Stimulated activated CD8-positive, alpha-beta memory T cell treated with anti-CD3 and anti-CD28 coated beads, Interleukin-15, amount 100 ng/mL, for 48 hours (primary cell): ENCODE measurements at places on chromosomes 1 and 21.

DNA sequence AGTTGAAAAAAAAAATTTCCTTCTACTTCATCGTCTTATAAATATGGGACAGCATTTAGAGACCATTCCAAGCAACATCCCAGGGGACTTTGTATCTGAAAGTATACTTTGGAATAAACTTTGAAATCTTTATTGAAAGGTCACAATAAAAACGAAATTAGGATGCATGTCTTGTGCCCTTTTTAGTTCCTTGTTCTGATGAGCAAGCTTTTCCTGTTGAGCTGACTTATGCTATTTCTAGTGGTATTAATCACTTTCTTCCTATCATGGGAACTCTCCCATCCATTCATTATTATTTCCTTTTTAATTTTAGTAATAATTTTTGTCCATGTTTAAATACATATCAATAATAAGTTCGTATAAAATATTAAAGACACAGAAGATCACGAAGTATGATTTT lies 4.0 kb upstream of the GBP2 start:
- DNase-seq: no peak

DNA sequence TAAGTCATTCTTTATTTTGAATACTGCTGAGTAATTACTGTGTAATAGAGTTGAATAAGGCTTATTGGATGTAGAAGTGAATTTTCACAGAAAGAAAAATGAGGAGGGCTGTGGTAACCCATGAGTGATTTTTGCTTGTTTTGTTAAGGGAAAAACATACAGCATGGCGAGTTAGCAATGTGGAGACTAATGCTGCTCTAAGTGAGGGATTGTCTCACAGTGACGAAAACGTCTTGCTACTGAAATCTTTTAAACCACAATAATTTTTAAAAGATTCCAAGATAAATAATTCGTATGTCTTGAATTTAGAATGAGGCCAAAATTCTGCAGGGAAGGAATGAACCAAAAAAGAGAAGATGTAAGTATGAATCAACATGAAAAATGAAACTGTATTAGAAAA lies 16.2 kb upstream of the PLA2G4A start:
- no peak for DNase-seq

GRCh38 chr1:156750191-156750672 lies 1.2 kb downstream of the HDGF start:
- DNase-seq: peak; percentile 40

- DNase-seq: no peak
Measured at GRCh38 chr21:39384674-39385298, 35.9 kb upstream of the HMGN1 start.

- no peak for DNase-seq
Measured at GRCh38 chr1:107430540-107431228, 289.8 kb downstream of the NTNG1 start.

- DNase-seq: no peak
Measured at GRCh38 chr1:6300342-6301048, 39.6 kb upstream of the GPR153 start.

- no peak for DNase-seq
Measured at GRCh38 chr1:15477646-15478212, 1.8 kb downstream of the CELA2B start.

GRCh38 chr1:27413004-27413403 lies 20.6 kb downstream of the GPR3 start:
- no peak for DNase-seq

- no peak for DNase-seq
Measured at GRCh38 chr1:243539636-243540035, 283.8 kb downstream of the SDCCAG8 start.

DNA sequence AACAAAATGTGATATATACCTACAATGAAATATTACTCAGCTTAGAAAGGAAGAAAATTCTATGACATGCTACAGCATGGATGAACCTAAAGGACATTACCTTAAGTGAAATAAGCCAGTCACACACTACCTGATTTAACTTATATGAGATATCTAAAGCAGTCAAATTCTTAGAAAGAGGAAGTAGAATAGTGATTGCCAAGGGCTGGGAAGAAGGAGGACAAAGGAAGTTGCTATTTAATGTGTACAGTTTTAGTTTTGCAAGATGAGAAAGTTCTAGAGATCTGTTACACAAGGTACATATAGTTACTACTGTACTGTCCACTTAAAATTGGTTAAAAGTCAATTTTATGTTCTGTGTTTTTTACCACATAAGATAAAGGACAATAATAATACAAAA lies 87.5 kb upstream of the KCTD3 start:
- no peak for DNase-seq

GRCh38 chr1:214051786-214052185 lies 64.0 kb downstream of the PROX1 start:
- DNase-seq: no peak

DNA sequence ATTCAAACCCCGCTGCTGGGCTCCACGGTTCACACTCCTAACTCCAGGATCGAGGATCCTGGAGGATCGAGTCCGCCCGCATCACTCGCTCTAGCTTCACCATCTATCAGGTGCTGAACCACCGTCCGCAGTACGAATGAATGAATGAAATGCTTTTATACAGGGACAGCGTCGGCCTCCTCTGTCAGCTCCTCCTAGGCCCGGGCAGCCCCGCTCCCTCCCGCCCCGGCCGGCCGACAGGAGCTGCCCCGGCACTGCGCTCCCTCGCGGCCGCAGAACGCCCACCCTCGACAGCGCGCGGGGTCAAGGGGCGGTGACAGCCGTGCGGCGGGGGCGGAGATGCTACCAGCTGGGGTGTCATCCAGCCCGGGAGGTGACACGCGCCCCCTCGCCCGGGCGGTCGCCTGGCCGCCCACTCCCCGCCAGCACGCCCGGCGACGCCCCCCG lies 520 bp downstream of the ZBTB17 start:
- peak; percentile 78 for DNase-seq

DNA sequence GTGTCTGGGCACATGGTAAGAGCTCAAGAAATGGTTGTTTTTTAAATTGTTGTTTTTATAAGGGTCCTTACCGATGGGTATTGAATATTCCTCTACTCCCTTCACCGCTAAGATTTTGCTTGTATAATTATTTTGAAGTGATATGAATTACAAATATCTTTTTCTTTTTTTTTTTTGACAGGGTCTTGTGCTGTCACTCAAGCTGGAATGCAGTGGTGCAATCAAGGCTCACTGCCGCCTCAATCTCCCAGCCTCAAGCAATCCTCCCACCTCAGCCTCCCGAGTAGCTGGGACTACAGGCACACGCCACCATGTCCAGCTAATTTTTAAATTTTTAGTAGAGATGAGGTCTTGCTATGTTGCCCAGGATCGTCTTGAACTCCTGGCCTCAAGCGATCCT lies 27.1 kb upstream of the RAB3GAP2 start:
- DNase-seq: no peak

GRCh38 chr1:159939678-159940002 lies 5.8 kb downstream of the IGSF9 start:
- no peak for DNase-seq

DNA sequence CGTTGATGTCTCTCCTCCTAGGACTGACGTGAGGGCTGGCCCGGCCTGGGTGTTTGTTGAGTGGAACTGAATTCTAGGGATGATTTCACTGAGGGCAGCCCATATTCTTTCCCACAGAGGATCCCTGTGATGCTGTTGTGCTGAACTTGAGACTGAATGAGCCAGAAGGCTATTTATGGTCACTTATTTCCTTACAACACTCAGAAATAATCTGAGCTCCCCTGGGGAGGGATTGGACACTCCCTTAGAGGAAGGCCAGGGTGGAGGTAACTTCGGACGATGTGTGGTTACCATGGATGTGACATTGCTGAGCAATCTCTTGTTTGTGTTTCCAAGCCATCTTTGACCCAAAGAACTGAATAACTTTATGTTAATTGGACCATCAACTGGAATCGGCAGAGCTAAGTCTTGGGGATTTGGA lies 5.1 kb upstream of the TMCO4 start:
- no peak for DNase-seq

DNA sequence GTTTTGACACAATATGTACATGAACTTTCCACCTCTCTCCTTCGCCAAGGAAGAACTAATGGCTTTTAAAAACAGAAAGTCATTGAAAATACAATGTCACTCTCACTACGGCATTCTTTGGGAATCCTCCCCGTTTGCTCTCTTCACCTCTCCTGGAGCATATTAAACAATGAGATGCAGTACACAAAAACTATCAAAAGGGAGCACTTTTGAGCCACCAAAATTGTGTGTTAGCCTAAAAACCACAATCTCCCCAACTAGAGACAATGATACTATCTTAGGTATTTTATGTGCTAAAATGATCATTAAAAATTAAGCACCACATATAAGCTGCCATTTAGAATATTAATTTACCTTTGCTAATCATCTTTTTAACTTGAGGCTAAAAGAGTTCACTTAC lies 425.5 kb downstream of the KCTD3 start:
- no peak for DNase-seq

- DNase-seq: no peak
Measured at GRCh38 chr1:185314411-185314810, 2.6 kb downstream of the IVNS1ABP start.

DNA sequence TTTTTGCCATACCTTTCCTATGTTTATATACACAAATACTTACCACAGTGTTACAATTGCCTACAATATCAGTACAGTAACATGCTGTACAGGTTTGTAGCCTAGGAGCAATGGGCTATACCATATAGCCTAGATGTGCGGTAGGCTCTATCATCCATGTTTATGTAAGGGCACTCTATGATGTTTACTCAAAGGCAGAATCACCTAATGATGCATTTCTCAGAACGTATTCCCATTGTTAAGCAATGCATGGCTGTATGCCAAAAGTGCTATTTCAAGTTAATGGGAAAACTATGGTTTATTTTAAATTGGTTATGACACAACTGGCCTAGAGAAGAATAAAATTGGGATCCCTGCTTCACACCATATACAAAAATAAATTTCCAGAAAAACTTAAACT lies 36.9 kb upstream of the DISP1 start:
- no peak for DNase-seq

GRCh38 chr1:54399765-54400164 lies 6.4 kb downstream of the SSBP3 start:
- no peak for DNase-seq

DNA sequence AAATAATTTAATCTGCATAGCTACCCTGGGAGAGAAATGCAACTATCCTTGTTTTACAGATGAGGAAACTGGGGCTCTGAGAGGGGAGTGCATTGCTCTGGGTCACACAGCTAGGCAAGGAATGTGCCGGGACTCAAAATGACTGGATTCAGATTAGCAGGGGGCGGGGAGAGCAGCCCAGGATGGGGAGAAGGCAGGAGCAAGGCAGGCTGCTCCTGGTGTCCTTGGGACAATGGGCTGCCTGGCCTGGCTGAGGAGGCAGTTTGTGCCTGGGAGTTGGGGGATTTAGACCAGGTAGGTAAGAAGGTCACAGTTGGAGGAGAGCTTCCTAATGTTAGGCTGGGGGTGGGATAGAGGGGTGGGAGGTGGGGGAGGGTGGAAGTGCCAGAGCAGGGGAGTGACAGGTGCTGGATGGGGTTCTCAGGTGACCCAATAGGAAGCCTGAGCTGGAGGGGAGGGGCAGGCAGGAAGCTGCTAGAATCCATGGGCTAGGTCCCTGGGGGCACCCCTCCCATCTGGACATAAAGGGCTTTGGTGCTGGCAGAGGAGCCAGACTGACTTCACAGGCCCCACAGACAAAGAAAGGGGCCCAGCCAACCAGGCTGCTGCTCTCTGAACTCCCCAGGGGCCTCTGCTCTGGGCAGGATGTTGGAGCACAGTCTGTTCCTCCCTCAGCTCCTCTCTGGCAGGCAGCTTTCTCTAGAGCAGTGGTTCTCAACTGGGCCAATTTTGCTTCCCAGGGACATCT lies 29.0 kb downstream of the TRIM62 start:
- DNase-seq: no peak

DNA sequence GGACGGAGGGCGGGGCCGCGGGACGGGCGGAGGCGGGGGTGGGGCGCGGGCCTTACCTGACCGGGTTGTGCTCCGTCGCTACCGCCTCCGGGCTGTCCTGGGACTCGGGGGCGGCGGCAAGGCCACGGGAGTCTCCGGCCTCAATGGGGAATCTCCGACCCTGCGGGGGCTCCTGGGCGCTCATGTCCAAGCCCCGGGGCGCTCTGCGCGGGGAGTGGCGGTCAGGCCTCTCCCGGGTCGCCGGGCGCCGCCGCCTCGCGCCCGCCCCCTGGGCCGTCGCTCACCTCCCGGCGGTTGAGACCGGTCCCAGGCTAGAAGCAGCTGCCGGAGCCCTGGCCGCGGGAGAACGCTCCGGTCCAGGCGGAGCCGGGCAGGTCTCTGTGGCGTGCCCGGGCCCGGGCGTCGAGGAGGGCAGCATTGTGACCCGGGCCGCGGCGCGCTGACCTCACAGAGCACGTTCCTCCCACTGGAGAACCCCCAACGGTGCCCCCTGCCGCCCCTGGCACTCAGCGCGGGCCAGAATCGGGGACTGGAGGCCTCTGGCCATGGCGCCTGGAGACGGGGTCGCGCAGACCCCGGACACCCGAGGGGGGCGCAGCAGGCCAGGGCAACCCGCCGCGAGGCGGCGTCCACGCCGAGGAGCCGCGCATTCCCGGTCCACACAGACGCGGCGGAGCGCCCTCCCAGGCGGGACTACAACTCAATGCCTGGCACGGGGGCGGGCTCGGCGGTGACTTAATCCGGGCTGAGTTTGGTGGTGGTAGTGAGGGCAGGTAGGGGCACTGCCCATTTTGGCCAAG lies 411 bp downstream of the FAM229A start:
- DNase-seq: no peak

- no peak for DNase-seq
Measured at GRCh38 chr1:212667223-212668139, 32.2 kb downstream of the BATF3 start.

DNA sequence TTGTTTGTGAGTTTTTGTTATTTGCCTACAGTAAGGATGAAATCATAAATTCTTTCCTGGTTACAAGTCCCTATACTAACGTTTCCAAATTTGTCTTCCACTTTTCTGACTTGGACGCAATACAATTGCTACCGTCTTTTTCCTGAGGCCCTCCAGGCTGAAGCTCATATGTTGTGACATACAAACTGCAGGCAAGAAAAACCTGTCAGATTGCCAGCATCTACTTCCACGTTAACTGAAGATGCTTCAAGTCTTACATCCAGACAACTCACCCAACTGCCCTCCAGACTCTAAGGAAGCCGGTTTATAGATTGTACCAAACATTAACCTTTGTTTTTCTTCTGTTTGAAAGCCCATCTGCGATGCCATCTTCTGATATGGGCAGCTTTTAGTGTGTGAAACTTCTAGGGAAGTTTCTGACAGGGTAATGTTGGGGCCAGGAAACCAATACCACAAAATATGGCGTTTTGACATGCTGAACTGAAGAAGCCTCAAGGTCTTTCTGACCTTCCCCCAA lies 21.4 kb upstream of the RNF11 start:
- DNase-seq: no peak

- no peak for DNase-seq
Measured at GRCh38 chr1:201499795-201500669, 6.9 kb downstream of the CSRP1 start.

DNA sequence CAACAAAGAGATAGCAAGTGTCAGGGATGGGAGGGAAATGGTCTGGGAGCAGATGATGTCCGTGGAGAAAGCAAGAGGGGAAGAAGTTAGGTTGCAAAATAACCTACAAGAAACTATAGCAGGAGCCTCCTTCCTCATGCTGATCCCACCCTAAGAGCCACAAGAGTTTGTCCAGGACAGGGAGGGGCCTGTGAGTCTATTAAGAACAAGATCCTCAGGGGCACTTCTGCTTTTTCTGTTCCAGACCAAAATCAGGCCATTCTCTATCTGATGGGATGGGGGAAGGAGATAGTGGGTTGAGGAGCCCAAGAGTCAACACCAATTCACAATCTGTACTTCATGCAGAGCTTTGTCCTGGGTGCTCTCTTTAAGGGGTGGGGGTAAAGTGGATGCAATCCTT lies 7.7 kb upstream of the ATP1A4 start:
- DNase-seq: no peak

GRCh38 chr1:18895317-18895716 lies 7.0 kb downstream of the ALDH4A1 start:
- no peak for DNase-seq

- no peak for DNase-seq
Measured at GRCh38 chr21:44024887-44025353, 12.8 kb downstream of the TRAPPC10 start.
